ENCODE measurements at places on chromosomes 5 and 9.

DNA sequence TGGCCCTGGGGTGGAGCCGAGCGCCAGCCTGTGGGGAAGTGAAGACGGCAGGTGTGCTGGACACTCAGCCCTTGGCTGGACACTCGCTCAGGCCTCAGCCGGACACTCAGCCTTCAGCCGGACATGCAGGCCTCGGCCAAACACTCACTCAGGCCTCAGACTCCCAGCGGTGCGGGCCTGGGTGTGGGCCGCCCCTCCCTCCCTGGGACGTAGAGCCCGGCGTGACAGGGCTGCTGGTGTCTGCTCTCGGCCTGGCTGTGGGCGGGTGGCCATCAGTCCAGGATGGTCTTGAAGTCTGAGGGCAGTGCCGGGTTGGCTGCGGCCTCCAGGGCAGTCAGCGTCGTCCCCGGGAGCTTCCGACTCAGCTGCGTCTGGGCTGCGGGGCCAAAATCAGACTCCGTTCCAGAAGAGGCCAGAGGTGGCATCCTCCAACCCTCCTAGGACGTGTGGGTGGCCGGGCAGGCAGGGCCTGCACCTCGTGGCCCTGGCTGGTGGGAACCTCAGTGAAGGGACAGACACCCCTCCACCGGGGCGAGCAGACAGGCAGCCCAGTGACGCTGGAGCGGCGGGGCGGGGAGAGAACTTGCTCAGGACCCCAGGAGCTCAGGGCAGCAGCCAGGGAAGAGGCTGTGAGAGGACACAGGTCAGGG, 28.4 kb downstream of the SLC6A18 start:
- no peak for DNase-seq

DNA sequence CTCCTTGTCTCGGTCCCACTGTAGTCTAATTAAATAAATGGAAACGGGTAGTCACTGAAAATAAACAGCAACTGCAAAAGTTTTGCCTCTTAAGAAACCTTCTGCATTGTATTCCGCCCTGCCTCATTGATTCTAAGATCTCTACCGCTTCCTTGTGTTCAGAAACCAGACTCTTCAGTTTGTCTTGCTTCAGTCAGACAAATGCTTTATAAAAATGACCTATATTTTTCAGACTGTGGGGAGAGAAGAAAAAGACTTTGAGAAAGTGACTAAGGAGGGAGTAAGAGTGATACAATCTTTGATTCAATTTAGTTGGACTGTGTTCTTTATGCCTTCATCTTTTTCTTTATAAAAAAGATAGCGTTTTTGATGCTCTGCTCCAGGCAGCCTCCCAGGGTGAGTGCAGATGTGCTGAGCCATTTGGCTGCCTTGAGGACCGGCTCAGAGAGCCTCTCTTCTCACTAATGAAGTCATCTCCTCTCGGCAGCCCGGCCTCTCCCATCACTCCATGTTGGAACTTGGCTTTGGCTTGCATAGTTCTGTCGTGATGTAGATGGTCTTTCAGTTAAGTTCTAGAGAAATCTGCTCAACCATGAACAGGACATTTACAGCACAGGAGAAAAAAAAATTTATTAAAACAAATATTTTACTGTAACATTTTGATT, 4.0 kb upstream of the VCAN start:
- no peak for DNase-seq

GRCh38 chr9:108889649-108890067, 27.6 kb downstream of the ACTL7A start:
- no peak for DNase-seq

- DNase-seq, result no peak
Observed at GRCh38 chr5:15376088-15376487, 123.9 kb upstream of the FBXL7 start.

DNA sequence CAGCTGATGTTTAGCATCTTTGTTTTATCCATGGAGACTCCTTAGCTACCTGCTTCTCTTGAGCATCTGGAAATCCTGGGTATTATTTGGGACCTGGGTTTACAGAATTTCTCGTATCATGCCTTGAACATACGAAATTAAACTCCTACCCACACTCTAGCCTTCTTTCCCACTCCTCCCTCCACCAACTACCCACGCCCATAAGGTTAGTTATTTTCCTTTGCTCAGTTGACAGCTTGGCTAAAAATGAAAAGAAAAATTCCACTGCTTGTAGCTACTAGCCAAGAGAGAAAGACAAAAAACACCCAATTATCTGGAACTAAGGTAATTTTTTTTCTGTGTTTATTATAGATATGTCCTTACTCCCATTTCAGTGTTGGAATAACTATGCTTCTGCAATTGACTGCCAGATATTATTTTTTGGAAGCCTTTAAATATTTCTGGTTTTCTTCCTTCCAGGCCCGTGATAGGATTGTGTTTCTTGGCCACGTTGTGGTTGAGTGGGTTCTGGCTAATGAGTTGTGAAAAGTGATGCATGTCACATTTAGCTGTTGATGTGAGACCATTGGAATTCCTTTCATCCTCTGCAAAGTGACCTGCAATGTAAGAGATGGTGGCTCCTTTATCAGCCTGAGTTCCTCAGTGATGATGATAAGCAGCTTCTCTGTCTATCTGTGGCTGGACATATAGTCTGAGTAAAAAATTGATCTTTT, 308.1 kb downstream of the LRRC70 start:
- DNase-seq, result no peak

- no peak for DNase-seq
Observed at GRCh38 chr5:135839566-135839965, 5.1 kb downstream of the SLC25A48 start.

DNA sequence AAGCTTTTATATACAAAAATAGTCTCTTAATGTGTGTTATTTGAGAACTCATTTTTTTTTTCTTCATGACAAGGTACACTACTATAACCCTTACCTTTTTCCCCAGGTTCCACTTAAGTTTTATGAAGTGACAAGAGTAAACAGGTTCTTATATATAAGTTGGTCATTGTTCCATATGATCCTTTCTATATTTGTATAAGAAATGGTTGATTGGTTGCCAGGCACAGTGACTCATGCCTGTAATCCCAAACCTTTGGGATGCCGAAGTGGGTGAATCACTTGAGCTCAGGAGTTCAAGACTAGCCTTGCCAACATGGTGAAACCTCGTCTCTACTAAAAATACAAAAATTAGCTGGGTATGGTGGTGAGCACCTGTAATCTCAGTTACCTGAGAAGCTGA, 108.3 kb downstream of the PCSK1 start:
- DNase-seq, result no peak

DNA sequence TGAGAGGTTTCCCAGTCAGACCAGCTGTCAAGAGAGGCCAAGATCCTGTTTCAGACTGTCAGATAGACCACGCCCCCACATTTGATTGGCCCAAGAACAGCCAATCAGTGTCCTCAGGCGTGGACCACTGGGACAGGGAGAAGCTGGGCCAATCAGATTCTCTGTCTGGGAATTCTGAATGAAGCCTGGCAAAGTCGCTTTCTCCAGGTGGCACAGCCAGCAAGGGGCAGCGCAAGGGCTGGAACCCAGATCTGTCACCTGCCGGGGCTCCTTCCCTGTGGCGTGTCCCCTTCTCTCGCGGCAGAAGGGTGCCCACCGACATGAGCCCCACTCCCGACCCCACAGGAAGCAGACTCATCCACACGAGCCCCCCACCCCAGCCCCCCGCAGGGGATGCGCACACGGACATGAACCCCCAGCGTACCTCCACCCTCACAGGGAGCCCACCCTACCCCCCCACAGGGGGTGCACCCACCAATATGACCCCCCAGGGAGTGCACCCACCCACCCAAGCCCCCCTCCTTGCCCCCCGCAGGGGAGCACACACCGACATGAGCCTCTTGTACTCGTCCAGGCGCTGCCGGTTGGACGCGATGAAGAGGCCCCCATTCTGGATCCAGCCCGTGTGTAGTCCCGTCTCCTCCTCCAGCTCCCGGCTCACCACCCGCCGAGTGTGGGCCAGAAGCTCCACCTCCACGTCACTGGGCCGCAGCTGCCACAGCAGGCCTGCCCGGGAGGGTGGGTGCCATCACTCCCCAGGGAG, 6.1 kb downstream of the SARDH start:
- DNase-seq, result no peak

DNA sequence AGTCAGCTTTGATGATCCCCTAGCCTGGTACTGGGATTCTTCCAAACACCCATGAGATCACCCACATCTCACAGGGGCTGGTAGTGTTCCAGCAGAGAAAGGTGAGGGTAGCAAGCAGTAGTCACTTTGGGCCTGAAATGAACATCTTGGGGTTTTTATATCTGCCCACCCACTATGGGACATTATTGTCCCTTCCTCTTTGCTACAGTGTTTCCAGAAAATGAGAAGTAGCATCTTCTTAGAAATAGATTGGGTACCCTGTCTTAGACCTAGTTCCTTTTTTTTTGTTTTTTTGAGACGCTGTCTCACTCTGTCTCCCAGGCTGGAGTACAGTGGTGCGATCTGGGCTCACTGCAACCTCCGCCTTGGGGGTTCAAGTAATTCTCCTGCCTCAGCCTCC, 249.2 kb upstream of the ANKRD55 start:
- DNase-seq, result no peak

GRCh38 chr9:117437283-117437682, 22.4 kb upstream of the ASTN2 start:
- peak; percentile 13 for DNase-seq

DNA sequence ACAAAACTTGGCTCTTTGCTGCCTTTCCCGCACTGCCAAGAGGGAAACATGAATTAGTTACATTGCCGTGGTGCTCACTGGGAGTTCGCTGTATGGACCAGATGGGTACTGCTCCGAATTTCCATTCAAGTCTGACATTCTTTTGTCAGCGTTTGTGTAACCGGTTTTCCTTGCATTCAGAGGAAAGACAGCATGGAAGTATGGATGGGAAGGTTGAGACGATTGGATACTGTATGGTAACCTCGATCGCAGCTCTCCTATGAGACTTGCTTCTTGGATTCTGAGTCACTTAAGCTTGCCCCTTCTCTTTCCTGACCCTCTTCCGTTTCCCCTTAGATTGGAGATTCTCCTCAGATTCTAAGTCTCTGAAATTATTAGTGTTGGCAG, 625 bp upstream of the UBLCP1 start:
- DNase-seq, result peak; percentile 16

- no peak for DNase-seq
Observed at GRCh38 chr5:171269717-171270116, 39.3 kb upstream of the TLX3 start.

GRCh38 chr5:11527652-11528349, 376.4 kb downstream of the CTNND2 start:
- no peak for DNase-seq

GRCh38 chr9:21813575-21814473, 11.4 kb downstream of the MTAP start:
- DNase-seq, result peak; percentile 54

DNA sequence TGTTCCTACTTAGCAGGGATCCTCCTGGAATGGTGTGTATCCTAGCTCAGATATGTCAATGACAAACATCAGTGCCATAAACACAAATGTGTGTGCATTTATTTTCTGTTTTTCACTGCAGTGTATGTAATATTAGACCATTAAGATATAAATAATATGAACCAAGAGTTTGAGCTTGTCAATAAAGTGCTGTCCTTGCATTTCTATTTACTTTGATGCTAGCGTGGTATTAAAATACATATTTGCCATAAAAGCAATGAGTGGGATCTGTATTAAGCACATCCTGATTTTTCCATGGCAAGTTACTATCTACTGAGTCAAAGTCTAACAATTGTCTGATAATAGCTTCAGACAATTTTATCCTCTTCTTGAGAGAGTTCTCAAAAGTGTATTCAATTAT, 157.6 kb downstream of the DIRAS2 start:
- no peak for DNase-seq

Measured in endothelial cell (in vitro differentiated cells).